ENCODE measurements at places on chromosomes 13 and 19.

- no peak for DNase-seq
Observed at GRCh38 chr13:50910485-50910805, 854 bp downstream of the RNASEH2B start.

DNA sequence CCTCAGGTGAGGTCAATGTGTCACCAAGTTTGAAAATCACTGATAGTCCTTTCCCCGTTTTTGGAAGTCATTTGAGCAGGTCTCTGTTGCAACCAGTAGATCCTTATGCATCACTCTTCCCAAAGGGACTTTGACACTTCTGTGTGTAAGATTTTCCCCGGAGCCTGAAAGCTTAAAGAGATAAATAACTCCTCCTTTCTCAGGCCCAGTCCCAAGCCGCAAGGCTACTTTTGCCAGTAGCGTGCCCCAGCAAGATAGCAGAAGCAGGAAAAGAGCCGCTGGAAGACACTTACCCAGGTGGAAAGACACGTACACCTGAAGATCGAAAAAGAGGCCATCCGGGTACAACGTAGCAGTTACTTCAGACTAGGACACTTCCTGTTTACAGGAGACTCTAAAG is 106.9 kb downstream of the CYSLTR2 start:
- no peak for DNase-seq

DNA sequence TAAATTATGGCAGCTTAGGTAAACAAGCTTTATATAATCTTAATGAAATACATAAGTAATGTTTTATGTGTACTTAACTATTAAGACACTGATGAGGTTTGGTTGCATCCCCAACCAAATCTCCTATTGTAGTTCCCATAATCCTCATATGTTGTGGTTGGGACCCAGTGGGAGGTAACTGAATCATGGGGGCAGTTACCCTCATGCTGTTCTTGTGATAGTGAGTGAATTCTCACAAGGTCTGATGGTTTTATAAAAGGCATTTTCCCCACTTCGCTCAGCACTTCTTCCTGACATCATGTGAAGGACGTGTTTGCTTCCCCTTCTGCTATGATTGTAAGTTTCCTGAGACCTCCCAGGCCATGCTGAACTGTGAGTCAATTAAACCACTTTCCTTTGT is 212.7 kb downstream of the DIAPH3 start:
- no peak for DNase-seq

DNA sequence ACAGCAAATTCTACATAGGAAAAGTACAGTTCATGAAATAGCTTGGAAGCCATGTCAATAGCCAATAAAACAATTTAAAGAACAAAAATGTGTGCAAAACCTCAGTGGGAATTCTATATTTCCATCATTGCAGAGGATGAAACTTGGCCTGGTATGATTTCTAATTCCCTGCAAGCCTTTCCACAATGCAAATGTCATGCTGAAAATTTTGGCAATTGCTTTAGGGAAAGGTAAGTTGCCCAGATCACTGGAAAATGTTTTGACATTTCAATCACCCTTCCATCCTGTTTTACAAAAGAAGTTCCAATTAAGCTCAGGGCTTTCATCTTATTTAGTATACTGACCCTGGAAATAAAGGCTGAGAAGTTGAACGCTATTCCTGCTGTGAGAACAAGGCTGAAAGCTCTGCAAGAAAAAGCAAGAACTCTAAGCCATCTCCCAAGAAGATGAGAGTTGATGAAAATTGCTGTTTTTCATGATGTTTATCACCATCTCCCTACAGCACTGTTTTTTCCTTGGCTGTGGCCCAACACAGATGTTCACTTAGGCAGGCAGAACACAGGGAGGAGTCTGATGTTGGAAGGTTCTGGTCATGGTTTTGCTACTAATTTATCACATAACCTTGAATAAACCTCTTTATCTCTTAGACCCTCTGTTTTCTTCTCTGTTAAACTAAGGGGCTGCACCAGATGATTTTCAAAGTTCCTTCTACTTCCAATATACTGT is 263.7 kb downstream of the KCTD12 start:
- no peak for DNase-seq

DNA sequence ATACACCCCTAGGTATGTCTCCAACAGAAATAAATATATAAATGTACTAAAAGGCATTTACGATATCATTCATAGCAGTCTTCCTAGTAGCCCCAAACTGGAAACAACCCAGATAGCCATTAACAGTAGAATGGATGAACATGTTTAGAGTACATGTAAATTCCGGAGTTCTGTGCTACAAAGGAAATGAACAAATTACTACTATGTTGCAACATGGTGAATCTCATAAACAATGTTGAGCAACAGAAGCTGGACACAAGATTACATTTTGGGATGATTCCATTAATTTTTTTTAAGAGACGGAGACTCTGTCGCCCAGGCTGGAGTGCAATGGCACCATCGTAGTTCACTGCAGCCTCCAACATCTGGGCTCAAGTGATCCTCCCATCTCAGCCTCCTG is 5.9 kb upstream of the SLC7A10 start:
- DNase-seq: no peak

DNA sequence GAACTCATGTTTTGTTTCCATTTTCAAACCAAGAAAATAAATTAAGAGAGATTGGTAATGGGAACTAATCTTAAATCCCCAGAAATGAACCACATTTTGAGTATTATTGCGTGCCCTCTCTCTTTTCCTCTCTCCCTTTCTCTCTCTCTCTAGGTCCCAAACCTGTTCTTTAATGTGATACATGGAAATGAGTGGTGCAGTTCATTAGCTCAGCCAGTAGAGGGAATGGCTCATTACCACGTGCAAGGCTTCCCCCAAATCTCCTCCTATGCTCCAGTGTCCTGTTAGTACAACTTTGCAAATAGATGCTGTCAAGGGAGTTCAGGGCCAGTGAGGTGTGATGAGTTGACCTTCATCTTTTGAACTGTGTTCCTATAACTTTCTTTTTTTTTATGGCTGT is 178.4 kb downstream of the FGF9 start:
- DNase-seq: no peak

DNA sequence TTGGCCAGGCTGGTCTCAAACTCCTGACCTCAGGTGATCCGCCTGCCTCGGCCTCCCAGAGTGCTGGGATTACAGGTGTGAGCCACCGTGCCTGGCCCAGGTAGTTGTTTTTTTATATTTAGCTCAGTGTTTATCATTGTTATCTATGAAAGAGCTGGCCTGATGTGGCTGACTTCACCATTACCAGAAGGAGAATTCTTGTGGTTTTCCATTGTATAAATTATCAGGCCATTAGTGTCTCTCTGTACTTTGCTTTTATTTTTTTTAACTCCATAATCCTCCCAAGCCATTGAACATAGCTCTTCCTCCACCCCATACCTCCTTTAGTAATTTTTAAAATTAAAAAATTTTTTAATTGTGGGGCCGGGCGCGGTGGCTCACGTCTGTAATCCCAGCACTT is 24.2 kb downstream of the CERS4 start:
- DNase-seq: no peak

- DNase-seq: no peak
Observed at GRCh38 chr19:52667972-52668371, 29.8 kb upstream of the ZNF83 start.

- no peak for DNase-seq
Observed at GRCh38 chr13:66208589-66208988, 1021.5 kb downstream of the PCDH9 start.

DNA sequence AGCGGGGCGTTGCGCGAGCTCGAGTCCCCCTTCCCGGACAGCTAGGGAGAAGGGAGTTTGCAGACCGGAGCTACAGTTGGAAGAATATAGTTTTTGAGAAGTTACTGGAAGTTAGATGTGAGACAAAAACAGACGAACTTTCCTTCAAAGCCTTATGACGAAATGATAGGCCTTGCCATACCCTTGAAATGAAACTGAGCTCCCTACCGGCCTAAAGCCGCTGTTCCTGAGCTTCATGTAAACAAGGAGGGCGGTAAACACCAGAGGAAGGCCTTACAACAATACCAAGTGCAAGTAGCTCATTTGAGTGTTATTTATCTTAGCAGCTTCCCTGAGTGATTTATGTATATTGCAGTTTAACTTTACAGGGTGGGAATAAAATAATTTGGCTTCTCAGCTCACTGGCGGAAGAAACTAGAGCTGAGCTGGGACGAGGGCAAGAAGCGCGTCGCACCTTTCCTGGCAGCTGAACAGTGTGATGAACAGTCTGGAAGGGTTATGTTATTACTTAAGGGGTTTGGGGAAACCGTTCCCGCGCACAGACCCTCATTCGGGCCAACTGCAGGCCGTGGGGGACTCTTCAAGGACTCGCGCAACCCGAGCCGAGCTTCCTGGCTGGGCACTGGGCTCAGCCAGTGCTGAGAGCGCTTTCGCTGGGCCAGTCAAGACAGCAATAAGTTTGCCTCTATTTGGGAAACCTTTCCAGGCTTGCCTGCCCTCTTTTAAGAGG is 111.2 kb downstream of the KCNRG start:
- DNase-seq: no peak

GRCh38 chr19:32294871-32295438 is 50.5 kb upstream of the ZNF507 start:
- DNase-seq: no peak

DNA sequence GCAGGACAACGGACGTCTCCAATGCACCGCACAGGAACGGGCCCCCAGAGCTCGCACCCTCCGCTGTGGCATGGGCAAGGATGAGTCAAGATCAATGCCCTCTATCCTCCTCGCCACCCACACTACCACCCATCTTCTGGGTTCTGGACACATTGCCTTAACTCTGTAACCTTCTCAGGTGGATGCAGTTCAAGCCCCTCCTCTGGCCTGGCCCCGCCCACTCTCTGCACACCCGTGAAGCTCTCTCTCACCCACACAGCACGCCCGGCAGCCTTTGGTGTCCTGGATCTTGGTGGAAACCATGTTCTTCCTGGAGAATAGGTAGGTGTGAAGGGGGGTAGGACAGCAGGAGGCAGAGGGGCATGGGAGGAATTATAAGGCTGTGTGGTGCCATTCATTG is 20.7 kb downstream of the MAP4K1 start:
- DNase-seq: no peak

DNA sequence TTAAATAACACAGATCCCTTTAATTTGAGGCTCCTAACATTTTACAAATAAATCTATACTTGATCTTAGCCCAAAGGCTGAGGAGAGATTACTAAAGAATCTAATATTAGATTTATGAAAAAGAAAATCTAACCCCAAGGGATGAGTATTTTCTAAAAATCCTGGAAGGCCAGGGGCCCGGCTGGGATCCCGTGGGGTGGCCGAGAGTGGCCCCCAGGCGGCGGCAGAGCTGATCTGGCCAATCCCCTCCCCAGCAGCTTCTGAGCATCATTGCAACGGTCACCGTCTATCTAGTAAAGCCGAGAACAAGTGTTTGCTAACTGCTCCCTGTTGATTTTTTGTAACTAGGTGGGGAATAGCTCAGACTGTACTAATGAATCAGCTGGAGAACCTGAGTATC is 37.5 kb downstream of the ADPRHL1 start:
- DNase-seq: no peak

DNA sequence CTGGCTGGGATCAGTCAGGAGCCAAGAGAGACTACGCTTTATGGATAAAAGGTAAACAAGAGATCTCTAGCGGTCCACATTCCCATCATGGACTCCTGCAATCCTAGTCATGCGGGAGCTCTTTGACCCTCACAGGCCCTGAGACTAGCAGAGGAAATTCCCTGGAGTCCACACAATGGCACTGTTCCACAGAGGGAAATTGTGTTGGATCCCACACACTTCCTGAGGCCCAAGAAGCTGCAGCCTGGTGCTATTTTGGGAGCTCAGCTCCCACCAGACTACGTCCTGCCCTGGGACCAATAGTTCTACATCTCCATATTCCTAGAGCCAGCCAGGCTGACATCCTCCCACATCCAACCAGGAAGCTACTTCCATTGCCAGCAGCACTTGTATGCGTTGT is 2358.4 kb downstream of the PCDH9 start:
- no peak for DNase-seq

DNA sequence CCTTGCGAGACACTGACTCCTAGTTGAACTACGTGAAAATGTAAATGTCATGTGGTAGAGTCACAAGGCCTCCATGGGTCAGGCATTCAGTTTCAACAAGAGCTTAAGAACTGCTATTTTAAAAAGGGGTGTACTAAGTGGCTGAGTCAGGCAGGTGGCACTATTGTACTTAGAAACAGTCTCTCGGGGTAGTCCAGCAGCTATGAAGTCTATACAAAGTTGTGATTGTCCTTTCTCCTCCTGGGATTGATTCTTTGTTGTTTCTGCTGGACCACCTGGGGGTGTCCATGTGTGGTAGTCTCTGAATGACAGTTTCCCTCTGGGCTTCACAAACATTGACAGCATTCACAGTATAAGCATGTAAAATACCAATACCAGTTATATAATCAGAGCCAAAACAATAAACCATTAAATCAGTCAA is 33.0 kb downstream of the UGGT2 start:
- DNase-seq: no peak

DNA sequence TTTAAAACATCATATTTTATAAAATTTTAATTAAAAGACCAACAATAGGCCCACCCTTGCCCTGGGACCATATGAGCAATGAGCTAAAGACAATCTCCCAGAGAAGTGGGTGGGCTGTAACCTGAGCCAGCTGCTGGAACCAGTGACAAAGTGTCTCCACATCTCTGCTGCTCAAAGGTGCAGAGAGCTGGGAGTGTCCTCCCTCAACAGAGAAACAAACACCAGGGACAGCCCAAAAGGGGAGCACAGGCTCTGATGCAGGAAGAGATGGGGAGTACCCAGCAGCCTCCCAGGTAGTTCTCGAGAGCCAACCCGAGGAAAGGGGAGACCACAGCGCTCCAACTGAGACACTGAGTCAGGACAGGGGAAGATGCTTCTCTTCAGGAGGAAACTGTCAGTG is 39.1 kb downstream of the DOCK9 start:
- no peak for DNase-seq

DNA sequence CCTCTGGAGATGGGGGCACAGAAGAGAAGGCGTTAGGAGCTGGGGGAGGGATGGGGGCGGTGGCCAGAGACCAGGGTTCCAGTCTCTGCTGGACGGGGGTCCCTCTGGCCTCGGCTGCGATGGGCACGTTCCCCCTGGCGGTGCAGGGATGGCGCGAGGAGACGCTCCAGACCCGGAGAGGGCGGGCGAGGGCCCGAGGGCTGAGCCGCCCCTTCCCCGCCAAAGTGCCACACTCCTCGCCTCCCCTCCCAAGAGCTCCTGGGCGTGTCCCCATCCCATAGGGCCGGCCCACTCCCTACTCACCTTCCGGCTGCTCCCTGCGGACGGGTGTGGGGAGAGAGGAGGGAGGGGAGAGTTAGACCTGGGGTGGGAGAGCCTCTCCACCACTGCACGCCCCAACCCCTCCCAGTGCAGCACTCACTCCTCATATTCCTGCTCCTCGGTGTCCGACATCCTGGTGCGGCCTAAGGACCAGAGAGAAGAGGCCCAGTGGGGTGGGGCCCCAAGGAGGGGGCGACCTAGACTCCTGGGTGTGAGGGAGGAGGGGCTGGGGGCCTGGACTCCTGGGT is 2.2 kb downstream of the TNNT1 start:
- no peak for DNase-seq

- DNase-seq: no peak
Observed at GRCh38 chr19:10727685-10728201, 9.9 kb downstream of the DNM2 start.

- DNase-seq: no peak
Observed at GRCh38 chr13:55583953-55584593, 1556.6 kb upstream of the PRR20A start.
